ENCODE measurements at places on chromosomes 3 and 15. TPM values are rescaled to one million over a fixed set of nuclear protein-coding genes. Genes with fewer than 3 reads are reported as not detected.

SAMD7 gene
- not detected for total RNA-seq

SNX33 gene
- total RNA-seq, result 18.4 TPM

PLCH1 gene
- 4.1 TPM for total RNA-seq

TMOD2 gene
- total RNA-seq, result 17.8 TPM

ATP13A5 gene
- total RNA-seq, result not detected

Measured in right cardiac atrium (tissue), 5 donors.